ENCODE measurements at places on chromosomes 2 and 18. TPM values are rescaled to one million over a fixed set of nuclear protein-coding genes. Genes with fewer than 3 reads are reported as not detected.

SPC25 gene
- 0.45 TPM for total RNA-seq

DNA sequence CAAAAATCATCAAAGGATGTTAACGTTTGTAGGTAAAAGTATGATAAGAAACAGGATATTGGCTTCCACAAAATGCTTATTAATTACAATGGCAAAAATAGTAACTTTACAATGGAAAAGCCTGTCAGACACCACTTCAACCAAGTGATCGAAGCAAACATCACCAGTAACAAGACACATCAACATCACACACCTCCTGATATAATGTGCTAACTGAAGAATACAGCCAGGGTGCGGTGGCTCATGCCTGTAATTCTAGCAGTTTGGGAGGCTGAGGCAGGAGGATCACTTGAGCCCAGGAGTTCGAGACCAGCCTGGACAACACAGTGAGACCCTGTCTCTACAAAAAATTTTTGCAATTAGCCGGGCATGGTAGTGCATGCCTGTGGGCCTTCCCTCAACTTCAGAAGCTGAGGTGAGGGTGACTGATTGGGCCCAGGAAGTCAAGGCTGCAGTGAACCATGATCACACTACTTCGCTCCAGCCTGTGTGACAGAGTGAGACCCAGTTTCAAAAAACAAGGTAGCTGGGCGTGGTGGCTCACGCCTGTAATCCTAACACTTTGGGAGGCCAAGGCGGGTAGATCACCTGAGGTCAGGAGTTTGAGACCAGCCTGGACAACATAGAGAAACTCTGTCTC is 15.0 kb downstream of the MGAT4A start:
- peaks cover 27% of the 10 kb centered on the region for H3K4me1 ChIP-seq
- peaks cover 12% of the 10 kb centered on the region for H3K36me3 ChIP-seq
- DNase-seq: no peak
- no peak overlapping the region for H3K27ac ChIP-seq
- H3K4me3 ChIP-seq: no peak overlapping the region
- H3K27me3 ChIP-seq: no peaks in the 10 kb centered on the region

DNA sequence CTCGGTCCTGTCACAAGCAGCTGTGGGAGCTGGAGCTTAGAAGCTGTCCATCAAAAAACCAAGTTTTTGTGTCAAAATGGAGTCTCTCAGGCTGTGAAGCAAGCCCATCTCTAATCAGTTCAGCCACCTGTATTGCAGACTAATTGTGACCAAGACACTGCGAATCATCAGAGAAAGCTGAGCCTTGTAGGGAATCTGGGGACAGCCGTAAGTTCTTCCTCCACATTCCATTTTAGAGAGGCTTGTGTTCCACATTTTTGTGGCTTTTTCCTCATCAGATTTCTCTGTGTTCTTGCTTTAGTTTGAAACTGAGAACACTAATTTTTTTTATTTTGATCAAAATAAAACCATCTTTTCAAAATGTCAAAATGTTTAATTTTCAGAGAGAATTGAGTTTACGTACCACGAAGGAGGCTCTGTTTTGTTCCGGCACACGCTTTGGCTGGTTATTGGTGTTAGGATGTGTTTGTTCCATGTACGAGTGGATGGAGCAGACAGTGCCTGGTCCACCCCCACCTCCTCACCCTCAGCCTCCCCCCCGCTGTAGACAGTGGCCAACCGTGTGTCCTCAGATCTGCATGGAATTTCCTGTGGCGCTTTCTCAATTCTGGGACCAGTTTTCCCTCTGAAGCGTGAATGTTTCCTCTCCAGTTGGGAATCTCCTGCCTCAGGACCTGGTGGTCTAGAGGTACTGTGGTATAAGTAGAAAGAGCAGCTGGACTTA is 140.8 kb downstream of the AGAP1 start:
- no peaks in the 10 kb centered on the region for H3K4me1 ChIP-seq
- no peaks in the 10 kb centered on the region for H3K36me3 ChIP-seq
- DNase-seq: no peak
- H3K27ac ChIP-seq: no peak overlapping the region

CHRNA1 gene
- not detected for total RNA-seq

CPSF3 gene
- total RNA-seq: 28.4 TPM

HOXD13 gene
- total RNA-seq: not detected

DNA sequence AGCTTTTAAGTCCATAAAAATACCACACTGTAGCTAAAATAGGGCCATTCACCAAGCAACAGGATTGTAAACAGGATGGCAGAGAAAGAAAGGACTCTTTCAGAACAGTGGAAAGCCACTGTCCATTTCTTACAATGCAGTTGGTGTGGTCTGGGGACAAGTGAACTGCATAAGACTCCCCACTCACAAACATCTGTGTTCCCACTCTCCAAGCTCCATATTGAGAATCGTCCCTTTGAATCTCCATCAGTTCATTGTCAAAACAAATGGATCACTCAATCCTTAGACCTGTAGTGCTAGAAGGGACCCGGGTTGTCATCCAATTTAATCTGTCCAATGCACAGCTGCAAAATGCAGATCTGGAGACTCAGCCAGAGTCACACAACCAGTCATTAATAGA is 347.4 kb upstream of the KLHL29 start:
- H3K4me1 ChIP-seq: no peaks in the 10 kb centered on the region
- H3K27ac ChIP-seq: no peak overlapping the region
- H3K27me3 ChIP-seq: no peaks in the 10 kb centered on the region
- no peaks in the 10 kb centered on the region for H3K36me3 ChIP-seq
- DNase-seq: no peak

TMEM17 gene
- not detected for total RNA-seq
